NCI-H2227 treated with DMSO at 0.1 percent for 48 hours (cell line): ENCODE measurements at places on chromosomes 6 and 20.

DNA sequence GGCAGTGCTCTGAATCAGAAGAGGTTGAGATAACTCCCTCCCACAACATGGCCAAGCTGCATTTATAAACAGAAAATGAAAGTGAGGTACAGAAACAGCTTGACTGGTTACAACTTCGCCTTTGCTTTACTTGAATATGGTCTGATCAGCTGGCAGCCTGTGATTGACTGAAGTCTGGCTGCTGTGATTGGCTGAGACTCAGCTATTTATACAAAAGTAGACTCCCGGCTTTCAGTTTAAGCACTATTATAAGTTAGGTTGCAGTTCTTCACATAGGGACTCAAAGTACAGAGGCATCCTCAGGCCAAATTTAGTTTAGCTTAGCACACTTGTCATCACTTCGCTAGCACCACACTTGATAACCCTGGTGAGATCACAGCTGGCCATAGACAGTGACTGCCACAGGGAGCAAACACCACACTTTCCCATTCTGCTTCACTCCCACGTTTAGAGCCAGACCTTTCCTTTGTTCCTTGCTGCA lies 362.6 kb downstream of the EPM2A start:
- no peak for DNase-seq

DNA sequence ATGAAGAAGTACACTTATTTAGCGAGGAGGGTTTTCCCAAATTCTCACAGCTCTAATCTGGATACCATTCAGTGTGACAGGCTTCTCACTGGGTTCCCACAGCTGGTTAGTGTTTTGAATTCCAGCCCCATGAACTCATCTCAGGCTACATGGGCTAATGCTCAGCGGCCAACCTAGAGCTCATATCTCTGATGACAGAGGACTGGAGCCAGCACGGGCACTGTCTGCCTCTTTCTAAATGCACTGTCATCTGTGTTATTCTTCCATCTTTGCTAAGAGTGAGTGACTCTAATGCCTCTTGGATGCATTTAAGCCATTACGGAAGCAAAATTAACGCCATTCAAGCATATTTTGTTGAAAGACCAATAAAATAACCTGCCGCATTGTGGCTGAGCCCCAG lies 308.9 kb upstream of the JAG1 start:
- no peak for DNase-seq

DNA sequence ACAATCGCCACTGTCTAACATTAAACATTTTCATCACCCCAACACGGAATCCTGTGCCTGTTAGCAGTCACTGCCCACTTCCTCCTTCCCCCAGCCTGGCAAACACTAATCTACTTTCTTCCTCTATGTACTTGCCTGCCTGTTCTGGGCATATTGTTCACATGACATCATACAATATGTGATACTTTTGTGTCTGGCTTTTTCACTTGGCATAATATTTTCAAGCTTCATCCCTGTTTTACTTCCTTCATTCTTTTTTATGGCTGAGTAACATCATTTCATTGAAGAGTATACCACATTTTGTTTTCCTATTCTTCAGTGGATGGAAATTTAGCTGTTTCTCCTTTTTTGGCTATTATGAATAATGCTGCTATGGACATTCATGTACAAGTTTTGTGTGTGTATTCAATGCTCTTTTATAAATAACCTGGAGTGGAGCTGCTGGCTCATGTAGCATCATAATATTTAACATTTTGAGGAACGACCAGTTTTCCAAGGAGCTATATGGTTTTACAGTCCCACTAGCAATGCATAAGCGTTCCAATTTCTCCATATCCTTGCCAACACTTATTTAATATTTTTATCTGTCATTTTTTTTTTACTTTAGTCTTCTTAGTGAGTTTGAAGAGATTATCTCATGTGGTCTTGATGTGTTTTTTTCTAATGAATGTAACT lies 360.1 kb downstream of the HDGFL1 start:
- no peak for DNase-seq

DNA sequence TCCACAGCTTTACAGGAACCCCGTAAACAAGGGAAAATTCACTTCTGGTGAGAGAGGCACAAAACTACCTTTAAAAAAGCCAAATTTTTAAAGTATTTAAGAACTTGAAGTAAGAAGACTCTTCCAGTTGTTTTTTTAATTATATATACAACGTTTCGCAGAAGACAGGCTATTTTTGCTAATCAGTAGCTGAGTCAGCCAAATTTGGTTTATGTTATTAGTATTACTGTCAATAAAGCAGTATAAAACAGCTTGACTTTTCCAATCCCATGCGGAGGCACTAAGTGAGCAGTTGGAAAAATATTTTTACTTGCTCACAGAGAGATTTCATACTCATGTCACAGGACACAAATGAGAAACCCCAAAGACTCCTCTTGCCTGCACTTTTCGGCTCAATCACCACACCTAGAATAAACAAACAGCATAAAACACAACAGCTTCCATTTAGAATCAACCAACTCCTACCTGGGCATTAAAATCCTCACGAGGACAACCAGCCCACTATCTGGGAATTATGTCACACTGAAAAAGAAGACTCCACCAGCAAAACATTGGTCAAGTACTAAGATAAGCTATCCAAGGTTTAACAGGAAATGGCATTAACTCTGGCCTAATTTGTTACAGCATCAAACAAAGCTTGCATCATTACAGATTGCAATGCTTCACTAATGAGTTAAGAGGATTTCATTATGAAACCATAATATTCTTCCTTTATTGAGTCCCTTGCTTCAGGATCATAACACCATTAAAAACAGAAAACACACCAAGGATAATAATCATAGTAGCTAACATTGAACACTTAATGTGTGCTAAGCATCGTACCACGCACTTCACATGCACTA lies 26.3 kb downstream of the ELOVL5 start:
- DNase-seq = no peak

GRCh38 chr20:1876217-1876921 lies 18.8 kb upstream of the SIRPA start:
- no peak for DNase-seq

DNA sequence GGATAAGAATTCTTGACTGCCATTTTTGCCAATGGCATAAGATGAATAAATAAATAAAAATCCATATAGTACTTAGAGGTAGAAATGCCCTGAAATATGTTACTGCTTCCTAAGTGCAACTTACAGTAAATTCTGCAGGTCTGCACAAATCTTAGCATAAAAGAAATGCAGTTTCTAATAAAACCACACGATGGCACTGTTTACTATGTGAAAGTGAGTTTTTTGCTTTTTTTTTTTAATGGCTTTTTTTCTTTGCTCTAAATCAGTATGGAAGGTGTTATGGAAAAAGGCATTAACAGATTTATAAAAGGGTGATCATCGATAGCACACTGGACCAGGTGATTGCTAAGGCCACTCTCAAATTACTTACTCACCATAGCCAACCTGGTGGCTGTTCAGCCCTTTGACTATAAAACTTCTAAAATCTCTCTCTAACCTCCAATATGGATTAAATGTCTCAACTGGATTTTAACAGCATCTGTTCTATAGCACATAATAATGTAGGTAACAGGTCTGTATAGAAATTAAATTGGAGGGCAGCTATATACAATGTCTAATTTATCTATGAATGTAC lies 45.8 kb downstream of the AHI1 start:
- peak; percentile 28 for DNase-seq

GRCh38 chr20:31476643-31477215 lies 1.6 kb downstream of the REM1 start:
- DNase-seq = no peak

DNA sequence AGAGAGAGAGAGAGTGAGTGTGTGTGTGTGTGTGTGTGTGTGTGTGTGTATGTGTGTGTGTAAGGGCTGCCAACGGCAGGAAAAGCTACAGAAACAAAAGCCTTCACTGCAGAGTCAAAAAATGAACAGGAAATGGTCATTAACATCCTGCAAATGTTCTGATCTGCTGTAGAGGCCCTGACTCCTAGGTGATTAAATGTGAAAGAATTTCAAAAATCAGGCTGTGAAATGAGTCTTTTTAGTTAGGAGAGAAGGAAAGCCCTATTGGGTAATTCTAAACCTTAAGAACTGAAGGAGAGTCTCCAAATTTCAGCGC lies 166.5 kb upstream of the MYLIP start:
- DNase-seq = no peak

GRCh38 chr20:48349656-48350055 lies 478.1 kb downstream of the PREX1 start:
- DNase-seq = no peak

GRCh38 chr20:42742926-42743325 lies 446.8 kb downstream of the PTPRT start:
- DNase-seq = no peak

DNA sequence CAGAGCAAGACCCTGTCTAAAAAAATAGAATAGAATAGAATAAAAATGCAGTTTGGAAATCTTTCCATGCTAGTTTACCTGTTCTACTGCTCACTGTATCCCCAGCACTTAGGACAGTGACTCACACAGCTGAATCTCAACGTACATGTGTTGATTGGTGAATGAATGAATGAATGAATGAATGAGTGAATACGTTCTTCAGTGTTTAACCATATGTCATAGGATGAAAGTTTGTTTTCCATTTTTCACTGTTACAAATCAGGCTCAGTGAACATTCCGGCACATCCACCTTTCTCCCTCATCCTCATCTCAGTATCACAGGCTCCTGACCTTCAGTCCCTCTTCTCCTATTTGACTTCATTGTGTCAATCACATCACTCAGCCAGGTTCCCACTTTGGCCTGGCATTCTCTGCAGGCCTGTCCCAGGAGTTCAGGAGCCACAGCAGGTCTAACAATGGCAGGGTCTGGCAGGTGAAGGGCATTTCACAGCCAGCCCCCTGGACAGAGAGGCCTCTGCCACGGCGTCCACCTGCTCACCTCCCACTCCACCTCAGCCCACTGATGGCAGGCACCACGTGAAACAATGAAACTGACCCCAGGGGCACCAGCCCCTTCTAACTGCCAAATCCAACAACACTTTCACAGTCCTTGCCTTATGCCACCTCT lies 7.9 kb downstream of the ZC3H12D start:
- no peak for DNase-seq

- no peak for DNase-seq
Measured at GRCh38 chr20:34970846-34971560, 15.3 kb downstream of the MYH7B start.

GRCh38 chr6:11712760-11713159 lies 65.8 kb downstream of the ADTRP start:
- no peak for DNase-seq

DNA sequence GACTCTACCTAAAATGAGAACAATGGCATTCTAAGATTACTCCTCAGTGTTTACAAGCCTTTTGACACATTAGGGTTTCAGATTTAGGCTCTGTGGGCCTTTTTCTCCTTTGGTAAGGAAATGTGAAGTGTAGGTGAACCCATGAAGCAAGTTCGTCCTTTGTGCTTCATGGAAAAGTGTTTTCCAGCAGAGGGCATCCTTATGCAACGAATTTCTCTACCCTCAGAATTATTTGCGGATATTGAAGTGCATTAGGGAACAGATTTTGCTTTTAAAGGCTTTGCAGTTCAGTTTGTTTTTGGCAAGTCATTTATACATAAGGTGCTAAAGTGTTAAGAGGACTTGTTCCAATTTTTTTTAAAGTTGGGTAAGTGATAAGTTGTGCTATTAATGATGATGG lies 55.7 kb upstream of the FERMT1 start:
- DNase-seq = peak; percentile 21

GRCh38 chr6:37257320-37257633 lies 295 bp upstream of the TBC1D22B start:
- no peak for DNase-seq

DNA sequence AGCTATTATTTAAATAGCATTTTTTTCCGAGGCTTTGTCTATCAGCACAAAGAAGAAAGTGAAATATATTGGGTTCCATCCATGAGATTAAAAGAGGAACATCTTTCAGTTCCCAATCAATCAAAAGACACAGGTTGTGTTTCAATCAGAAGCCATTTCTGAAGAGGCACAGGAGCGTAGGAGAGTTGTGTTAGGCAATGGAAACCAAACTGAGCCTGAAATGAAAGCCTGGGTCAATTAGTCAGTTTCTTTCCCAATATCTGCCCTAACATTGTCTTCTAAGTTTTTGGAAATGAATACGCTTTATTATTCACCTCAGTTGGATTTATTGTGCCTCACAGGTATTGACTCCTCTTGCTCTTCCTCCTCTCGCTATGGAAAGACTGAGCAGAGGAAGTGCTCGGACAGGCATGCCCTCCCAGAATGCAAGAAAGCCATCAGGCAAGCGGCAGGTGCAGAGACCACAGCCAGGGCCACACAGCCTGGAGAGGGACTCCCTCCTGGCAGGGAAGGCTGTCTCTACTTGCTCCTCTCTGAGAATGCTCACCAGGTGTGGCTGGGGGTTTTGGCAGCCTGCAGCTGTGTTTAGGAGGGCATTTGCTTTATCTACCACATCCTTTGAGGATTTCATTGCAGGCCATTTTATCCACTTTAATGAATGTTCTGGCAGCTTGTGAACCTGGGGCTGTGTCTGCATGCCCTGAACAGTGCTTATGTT lies 100.8 kb upstream of the NEDD9 start:
- no peak for DNase-seq

GRCh38 chr6:116511424-116512110 lies at the start of gene CALHM5:
Gene CALHM5, plus strand, starts transcription at chr6:116511639. Its CDS starts 58 bp downstream, at chr6:116511697.
- DNase-seq = no peak

DNA sequence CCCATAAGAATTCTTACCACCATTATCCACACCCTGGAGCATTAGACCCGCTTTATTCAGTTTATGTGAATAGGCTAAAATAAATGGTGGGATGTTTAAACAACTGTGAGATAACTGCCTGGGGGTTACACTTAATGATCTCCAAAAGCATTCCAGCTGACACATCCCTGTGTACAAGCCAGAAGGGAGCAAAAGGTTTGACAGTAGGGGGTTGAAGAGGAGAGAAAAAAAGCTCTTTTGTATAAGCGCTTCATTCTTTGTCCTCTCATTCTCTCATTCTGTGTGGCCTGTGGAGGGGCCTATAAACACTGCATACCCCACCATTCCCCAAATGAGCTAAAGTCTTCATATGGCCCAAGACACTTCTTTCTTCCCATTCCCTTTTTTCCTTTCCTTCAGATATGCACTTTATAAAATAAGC lies 30.8 kb upstream of the COL21A1 start:
- peak; percentile 83 for DNase-seq

GRCh38 chr20:63610581-63611435 lies 16.1 kb downstream of the GMEB2 start:
- no peak for DNase-seq

DNA sequence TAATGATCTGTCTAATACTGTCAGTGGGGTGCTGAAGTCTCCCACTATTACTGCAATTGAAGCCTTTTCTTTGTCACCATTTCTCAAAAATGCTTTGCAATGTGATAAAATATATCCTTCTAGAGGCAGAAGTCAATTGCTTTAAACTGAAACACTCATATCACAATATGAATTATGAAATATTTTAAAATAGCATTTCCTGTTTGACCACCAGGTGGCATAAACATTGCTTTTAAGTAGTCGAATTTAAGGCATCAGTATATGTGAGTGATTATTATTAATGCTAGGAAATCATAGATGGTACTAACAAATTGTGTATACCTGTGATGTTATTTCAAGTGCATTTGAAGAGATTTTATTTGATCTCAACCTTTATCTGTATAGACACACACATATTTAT lies 87.5 kb downstream of the MEI4 start:
- DNase-seq = no peak
